ENCODE measurements at places on chromosomes 4 and X.
A peak's percentile ranks its signal among the peaks of the same experiment; 100 is the strongest.

- no peak for DNase-seq
These were observed 70.9 kb downstream of the DDX60 start for GRCh38 chr4:168247603-168248002.

- no peak for DNase-seq
These were observed 35.9 kb upstream of the HPSE start for GRCh38 chr4:83370640-83370906.

DNA sequence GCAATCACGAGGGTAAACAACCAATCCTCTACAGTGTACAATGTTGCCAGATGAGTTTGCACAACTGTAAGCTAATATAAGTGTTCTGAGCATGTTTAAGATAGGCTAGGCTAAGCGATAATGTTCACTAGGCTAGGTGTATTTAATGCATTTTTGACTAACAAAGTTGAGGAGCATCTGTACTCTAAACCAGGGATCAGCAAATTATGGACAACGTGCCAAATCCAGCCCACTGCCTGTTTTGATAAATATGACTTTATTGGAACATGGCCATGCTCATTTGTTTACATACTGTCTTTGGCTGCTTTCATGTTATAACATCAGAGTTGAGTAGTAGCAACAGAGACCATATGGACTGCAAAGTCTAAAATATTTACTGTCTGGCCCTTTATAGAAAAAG lies 46.3 kb upstream of the ARHGEF6 start:
- DNase-seq: no peak

- no peak for DNase-seq
These were observed 72.0 kb upstream of the MTNR1A start for GRCh38 chr4:186627226-186627865.

DNA sequence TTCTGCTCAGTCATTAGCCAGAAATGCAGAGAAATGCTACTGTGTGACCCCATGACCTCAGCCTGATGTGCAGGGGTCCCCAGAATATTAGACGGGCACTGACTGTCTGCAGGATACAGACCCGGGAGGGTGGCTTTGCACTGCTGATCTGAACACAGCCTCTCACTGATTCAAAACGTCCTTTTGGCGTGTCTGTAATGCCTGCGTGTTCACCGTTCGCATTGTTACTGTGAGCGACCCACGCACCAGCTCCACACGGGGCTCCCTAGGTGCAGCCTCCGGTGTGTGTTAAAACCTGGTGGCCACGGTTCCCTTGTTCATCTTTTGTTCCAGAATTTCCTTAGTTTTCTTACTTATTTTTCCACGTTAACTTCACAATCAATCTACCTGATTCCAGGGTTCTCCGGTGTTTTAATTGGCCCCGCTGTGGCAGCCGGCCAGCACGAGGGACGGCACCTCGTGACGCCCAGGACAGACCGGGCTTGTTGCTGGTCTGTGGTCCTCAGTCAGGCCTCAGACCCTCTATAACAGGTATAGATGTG lies 32.0 kb upstream of the SPON2 start:
- DNase-seq: no peak

DNA sequence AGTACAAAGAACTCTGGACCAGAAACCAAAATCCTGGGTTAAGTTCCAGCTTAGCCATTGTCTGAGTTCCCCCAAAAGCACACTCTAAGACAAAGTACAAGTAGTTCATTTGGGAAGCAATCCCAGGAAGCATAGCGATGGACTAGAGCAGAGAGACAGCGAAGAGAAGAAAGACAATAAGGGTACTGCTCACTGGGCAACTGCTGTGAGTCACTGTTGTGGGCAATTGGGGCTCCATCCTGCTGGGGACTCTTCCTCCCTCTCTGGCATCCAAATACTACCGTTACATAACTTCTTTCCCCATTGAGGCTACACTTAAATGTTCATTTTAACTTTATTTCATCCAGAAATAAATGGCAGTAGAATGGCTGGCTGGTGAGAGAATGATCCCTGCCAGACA lies 14.1 kb downstream of the SRPX start:
- DNase-seq: no peak

GRCh38 chr4:56914336-56914735 lies 6.6 kb downstream of the REST start:
- DNase-seq: no peak

- DNase-seq: no peak
These were observed 120.5 kb downstream of the ENPP6 start for GRCh38 chr4:184097241-184097605.

GRCh38 chrX:47311932-47312774 lies 58.2 kb upstream of the ZNF157 start:
- peak; percentile 30 for DNase-seq

GRCh38 chr4:15586066-15586465 lies 69.1 kb downstream of the FBXL5 start:
- no peak for DNase-seq
